H7 (cell line): ENCODE measurements at places on chromosomes 2 and 18.

- no peak for DNase-seq
Observed at GRCh38 chr2:9704600-9704999, 73.8 kb upstream of the YWHAQ start.

GRCh38 chr2:98253461-98254070 is 92.7 kb upstream of the CNGA3 start:
- no peak for DNase-seq

DNA sequence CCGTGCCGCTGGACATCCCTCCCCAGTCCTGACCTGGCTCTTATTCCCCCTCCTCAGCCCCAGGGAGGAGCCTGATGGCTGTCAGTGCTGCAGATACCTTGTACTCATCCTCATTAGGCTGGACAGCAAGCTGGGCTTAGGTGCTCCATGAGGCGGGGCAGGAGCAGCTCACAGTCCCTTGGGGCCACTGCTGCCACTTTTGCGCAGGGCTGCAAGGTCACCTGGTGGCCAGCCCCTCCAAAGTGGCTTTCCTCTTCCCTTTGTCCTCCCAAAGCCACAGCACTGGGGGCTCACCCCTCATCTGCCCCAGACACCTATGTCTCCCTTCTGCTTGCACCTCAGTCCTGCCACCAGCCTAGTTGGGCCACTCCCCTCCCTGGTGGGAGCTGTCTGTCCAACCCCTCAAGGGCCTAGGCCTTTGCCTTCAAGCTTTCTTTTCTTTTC is 60.8 kb downstream of the FAM168B start:
- DNase-seq = no peak

GRCh38 chr2:188628989-188629752 is 337.5 kb downstream of the GULP1 start:
- no peak for DNase-seq

DNA sequence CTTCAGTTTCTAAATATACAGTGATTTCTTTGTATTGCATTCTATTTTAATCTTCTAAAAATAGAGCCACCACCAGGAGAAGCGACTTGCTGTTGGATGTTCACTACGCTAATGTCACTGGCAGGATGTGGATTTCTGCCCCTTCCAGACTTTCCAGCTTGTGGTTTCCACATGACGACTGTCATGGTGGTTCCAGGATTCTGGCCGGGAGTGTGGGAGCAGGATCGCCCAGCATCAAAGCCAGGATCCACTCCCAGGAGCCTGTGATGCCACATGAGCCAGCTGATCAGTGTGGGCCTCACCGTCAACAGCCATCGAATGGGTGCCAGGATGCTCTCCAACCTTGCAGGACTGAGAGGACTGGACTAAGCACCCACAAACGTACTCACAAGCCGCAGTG is 148.8 kb downstream of the HDAC4 start:
- DNase-seq = no peak

- DNase-seq = no peak
Observed at GRCh38 chr18:22191923-22192322, 22.5 kb downstream of the GATA6 start.

DNA sequence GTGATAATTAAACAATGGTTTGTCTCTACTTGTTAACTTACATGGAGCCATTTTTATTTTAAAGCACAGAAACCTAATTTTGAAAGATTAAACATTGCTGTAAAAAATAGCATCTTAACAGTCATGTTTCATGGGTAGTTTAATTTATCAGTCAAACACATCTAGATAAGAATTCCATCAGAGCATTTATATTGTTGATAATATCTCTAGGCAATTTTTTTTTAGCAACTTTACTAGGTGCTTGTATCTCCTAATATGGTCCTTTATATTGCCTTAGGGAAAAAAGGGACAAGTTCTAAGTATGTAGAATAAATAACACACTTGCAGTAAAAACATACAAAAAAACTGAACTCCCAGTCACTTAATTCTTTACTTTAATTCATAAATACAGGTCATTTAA is 863 bp downstream of the CSRNP3 start:
- no peak for DNase-seq

DNA sequence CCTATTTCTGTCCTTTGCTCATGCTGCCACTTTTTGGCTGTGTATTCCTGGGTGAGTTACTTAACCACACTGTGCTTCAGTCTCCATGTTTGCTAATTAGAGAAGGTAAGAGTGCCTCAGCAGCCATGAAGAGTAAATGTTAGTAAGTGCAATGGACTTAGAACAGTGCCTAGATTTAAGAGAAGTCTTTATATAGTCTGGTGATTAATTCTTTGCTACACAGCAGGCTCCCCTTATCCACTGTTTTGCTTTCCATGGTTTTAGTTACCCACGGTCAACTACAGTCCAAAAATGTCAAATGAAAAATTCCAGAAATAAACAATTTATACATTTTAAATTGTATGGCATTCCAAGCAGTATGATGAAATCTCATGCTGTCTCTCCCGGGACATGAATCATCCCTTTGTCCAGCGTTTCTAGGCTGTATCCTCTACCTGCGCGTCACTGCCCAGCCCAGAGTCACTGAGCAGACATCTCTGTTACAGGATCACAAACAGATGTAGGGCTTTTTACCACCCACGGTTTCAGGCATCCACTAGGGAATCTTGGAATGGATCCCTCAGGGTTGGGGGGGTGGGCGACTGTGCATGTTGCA is 91.0 kb downstream of the CTIF start:
- DNase-seq = no peak

GRCh38 chr2:33221046-33221784 is 255.2 kb upstream of the RASGRP3 start:
- DNase-seq = no peak

DNA sequence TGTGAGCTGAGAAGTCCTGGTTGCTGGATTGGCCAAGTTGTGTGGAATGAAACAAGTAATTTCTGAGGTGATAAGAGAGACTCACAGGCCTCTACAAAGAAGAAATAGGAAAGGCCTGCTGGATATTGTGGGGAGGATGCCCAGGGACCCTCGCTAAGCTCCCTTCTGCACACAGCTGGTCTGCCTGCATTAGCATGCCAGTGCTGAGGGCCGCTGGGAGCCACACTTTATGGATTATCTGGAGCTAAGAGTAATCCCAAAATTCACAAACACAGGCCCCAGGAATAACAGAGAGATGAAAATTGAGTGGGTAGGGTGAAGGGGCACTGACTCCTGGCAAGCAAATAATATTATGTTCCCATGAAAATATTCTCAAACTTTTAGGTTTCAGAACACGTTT is 114.9 kb upstream of the SIX3 start:
- DNase-seq = no peak

DNA sequence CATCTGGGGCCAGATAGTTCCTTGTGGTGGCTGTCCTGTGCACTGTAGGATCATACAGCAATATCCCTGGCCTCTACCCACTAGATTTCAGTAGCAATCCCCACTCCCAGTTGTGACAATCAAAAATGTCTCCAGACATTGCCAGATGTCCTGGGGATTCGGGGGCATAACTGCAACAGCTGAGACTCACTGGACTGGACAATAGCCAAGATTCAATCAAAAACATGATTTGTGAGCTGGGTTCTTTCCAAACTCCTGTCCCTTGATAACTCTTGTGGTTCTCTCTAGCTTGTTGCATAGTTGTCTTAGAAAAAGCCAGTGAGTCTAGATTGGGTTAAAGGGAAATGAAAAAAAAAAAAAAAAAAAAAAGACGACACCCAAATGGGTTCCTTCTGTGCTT is 293.4 kb downstream of the CELF4 start:
- no peak for DNase-seq

DNA sequence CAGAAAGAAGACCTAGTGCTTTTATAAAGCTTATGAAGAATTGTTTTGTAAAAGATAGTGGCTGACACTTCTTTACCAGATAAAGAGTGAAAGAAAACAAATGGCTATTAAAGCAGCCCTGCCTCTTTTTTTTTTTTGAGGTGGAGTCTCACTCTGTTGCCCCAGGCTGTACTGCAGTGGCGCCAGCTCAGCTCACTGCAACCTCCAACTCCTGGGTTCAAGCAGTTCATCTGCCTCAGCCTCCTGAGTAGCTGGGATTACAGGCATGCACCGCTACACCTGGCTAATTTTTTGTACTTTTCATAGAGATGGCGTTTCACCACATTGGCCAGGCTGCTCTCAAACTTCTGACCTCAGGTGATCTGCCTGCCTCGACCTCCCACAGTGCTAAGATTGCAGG is 12.9 kb downstream of the ARPC2 start:
- no peak for DNase-seq

GRCh38 chr18:8661754-8662559 is 43.4 kb upstream of the MTCL1 start:
- DNase-seq = peak; percentile 84

- DNase-seq = peak; percentile 63
Observed at GRCh38 chr2:170972296-170973224, 43.5 kb downstream of the GORASP2 start.

- DNase-seq = no peak
Observed at GRCh38 chr2:113081488-113082210, 13.9 kb downstream of the IL1F10 start.

DNA sequence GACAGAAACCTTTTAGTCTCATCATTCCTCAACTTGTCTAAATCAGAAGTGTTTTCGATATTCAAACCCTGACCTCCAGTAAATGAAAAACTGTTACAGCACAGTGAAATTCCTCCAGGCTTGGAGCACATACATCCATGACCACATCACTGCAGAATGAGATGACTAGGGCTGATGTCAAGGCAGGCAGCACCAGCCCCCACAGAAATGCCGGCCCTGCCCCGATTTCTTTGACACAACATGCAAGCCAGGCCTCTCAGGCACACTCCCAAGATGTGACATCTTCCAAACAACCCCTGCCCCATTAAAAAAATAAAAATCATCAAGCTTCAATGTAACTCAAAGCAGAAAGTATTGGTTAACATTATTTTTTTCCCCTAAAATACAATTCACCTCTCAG is 103.3 kb downstream of the CTAGE1 start:
- DNase-seq = no peak

DNA sequence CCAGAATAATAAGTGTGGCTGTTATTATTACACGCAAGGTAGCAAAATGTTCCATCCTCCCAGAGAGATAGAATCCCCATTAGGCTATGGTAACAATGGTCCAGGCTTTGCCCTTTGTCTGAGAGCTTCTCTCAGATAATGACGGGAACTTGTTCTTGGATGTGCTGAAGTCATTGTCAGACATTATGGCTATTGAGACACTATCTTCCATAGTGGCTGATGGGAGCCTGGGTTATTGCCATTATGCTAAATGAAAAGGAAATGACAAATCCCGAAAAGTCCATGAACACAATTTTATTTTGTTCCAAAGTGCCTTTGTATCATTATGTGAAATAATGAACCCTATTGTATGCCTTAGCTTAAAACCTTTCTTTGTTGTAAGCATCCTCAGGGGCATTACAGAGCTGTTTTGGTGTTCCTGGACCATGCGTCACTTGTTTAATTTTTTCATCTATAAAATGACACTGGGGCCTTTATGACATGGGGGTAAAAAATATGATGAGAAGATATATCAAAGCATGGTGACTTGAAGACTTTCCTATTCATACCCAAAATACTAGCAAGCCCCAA is 218.5 kb downstream of the KCNS3 start:
- DNase-seq = no peak

- no peak for DNase-seq
Observed at GRCh38 chr2:190664240-190664639, 15.4 kb downstream of the NAB1 start.
